ENCODE measurements at places on chromosomes 3 and 15.

DNA sequence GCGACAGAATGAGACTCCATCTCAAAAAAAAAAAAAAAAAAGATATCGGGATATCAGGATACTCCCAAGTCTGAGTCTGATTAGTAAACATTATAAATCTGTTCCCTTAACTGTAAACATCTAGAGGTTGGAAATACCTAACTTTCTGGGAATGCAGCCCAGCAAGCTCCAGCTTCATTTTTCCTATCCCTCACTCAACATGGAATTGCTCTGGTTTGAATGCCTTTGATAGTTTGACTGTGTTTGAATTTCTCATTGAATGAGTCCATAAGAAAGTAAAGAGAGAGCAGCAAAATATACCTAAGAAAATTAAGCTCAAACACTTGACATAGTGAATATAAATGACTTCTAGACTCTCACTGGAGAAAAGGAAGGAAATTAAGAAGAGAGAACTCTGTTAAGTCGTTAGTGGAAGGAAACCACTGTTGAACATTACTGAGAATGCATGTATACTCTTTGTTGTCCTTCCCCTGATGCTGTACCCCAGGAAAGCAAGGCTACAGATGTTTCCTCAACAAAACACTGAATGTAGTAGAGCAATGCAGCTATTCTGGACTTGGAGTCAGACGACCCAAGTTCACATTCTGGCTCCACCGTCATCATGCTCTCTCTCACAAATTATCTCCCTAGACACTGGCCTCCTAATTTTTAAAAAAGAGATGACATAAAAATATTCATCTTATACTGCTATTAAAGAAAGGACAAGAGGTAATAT is 62.4 kb downstream of the CD200 start:
- DNase-seq: no peak

DNA sequence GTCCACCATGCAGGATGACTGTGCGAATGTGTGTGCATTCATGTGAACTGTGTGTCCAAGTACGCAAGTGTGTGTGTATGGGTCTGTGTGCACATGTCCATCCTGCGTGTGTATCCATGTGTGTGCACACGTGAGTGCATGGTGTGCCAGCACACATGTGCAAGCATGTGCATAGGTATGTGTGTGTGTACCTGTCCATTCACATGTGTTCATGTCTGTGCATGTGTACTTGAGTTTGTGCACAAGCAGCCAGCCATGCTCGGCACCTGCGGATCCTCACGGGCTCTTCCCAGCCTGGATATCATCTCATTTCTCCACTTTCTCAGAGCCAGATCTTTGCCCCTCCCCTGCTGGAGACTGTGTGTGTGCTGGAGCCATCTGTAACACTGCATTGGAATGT is 18.7 kb upstream of the PLXNA1 start:
- no peak for DNase-seq

GRCh38 chr15:32028921-32029320 is 1.4 kb upstream of the CHRNA7 start:
- DNase-seq: no peak

GRCh38 chr3:134751831-134752230 is 43.2 kb upstream of the EPHB1 start:
- DNase-seq: no peak

- DNase-seq: no peak
These were observed 1249.8 kb downstream of the ROBO1 start for GRCh38 chr3:78517965-78518364.

DNA sequence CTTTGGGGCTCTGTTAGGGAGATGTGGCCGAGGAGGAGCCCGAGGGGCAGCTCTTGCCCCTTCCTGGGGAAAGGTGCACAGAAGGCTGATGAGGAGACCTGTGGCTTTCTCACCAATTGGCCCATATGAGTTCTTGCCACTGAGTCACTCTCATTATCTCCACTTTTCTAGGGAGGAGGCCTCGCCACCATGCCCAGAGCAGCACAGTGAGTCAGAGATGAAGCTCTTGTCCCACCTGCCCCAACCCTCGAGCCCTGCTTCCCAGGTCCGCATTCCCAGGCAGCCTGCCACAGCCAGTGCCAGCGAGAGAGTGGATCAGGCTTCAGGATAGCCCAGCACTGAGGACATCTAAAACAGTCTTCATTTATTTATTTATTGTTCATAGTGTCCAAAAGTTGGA is 53.5 kb downstream of the AMOTL2 start:
- no peak for DNase-seq

GRCh38 chr3:10344147-10344943 is 23.4 kb upstream of the SEC13 start:
- no peak for DNase-seq

GRCh38 chr3:40465111-40465407 is 7.9 kb downstream of the RPL14 start:
- no peak for DNase-seq

- no peak for DNase-seq
These were observed 725 bp upstream of the SCAMP2 start for GRCh38 chr15:74873756-74874424.

DNA sequence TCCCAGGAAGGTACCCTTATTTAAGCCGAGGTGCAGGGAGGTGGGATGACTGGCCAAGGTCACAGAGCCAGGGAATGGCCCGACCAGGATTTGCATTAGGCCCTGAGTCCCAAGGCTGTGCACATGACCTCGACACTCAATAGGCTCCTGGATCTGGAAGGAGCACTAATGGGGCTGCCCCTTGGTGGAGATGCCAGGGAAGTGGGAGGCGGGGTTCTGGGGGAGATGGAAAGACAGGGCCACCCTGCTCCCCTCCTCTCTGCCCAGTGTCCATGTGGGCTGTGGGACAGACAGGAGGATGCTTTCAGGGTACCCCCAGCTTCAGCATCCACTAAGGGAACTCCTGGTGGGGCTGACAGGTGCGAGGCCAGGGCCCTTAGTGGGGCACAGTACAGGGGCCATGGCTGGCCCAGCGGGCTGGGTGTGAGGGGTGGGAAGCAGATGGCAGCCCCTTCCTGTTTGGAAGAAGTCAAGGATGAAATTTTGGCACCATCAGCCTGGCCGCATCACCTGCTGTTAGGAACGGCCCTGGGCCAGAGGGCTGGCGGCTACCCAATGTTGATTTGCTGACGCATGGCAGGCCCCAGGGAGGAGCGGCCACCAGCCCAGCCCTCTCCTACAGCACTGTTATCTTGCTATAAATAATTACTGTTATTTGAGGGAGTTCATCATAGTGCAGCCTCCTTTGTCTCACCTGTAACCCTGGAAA is 37.3 kb downstream of the ATP2B2 start:
- no peak for DNase-seq

DNA sequence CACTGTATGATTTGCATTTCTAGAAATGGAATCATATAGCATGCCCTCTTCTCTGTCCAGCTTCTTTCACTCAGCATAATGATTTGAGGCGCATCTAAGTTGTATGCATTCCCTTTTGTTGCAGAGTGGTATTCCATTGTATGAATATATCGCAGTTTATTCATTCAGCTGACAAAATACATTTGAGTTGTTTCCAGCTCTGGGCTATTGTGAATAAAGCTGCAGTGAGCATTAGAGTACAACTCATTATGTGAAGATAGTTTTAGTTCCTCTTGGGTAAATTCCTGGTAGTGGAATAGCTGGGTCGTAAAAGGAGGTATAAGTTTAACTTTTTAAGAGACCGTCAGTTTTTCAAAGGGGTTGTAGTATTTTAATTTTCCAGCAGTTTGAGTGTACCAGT is 38.5 kb upstream of the POLR2M start:
- DNase-seq: no peak

DNA sequence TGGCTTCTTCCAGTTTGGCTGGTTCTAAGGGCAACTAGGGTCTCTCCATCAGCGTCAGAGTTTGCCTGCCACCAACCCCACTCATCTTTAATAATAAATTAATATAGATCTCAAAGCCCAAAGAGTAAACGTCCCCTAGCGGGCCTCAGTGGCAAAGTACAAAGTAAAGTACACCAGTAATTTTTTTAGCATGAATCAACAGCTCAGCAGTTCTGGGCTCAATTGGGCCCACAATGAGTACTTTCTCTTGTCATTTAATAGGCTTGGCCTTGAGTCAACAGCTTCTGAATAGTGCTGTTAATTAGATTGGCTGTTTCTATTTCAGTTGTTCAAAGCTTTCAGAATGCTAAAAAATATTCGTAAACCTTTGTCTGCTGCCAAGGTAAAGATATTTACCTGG is 89.0 kb upstream of the PFN2 start:
- peak; percentile 82 for DNase-seq

DNA sequence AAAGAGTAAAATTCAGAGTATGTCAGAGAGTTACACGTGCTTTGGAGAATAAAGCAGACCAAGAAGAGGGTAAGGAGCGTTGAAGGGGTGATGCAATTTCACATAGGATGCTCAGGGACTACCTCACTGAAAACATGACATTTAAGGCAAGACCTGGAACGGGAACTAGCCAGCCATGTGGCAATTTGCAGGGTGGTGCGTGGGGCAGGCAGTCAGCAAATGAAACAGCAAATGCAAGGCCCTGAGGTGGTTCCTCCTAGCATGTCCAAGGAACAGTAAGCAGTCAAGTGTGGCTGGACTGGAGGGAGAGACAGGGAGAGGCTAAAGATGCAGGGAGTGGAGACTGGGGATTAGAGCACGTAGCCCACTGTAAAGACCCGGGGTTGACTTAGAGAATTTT is 146.1 kb upstream of the LPP start:
- no peak for DNase-seq

GRCh38 chr3:128679338-128679737 is 28.7 kb upstream of the RPN1 start:
- DNase-seq: no peak

DNA sequence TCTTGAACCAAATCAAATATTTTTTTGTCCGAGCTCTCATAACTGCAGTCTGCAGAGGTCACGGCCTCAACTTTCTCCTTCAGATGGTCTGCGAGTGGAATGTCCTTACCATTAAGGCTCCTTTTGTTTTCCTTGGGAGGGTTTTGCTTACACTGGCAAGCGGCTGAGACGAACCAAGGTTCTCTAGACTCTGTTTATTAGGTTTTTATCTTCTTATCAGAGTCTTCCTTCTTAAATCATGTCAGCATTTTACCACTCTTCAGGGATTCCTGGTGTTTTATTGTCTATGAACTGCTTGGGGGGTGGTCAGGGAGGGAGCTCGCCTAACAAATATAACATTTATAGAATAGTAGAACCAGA is 773.7 kb upstream of the NR2F2 start:
- DNase-seq: no peak

DNA sequence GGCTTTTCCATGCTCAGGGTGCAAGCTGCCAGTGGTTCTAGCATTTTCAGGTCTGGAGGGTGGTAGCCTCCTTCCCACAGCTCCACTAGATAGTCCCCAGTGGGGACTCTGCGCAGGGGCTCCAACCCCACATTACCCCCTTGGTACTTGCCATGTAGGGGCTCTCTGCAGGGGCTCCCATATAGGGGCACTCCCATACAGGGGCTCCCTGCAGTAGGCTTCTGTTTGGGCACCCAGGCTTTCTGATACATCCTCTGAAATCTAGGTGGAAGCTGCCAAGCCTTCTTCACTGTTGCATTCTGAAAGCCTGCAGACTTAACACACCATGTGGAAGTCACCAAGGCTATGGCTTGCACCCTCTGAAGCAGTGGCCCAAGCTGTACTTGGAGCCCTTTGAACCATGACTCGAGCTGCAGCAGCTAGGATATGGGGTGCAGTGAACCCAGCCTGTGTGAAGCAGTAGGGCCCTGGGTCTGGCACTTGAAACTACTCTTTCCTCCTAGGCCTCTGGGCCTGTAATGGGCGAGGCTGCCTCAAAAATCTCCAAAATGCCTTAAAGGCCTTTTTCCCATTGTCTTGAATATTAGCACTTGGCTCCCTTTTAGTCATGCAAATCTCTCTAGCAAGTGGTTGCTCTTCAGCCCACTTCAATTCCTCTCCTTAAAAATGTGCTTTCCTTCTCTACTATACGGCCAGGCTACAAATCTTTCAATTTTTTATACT is 96.4 kb downstream of the TPRA1 start:
- no peak for DNase-seq

DNA sequence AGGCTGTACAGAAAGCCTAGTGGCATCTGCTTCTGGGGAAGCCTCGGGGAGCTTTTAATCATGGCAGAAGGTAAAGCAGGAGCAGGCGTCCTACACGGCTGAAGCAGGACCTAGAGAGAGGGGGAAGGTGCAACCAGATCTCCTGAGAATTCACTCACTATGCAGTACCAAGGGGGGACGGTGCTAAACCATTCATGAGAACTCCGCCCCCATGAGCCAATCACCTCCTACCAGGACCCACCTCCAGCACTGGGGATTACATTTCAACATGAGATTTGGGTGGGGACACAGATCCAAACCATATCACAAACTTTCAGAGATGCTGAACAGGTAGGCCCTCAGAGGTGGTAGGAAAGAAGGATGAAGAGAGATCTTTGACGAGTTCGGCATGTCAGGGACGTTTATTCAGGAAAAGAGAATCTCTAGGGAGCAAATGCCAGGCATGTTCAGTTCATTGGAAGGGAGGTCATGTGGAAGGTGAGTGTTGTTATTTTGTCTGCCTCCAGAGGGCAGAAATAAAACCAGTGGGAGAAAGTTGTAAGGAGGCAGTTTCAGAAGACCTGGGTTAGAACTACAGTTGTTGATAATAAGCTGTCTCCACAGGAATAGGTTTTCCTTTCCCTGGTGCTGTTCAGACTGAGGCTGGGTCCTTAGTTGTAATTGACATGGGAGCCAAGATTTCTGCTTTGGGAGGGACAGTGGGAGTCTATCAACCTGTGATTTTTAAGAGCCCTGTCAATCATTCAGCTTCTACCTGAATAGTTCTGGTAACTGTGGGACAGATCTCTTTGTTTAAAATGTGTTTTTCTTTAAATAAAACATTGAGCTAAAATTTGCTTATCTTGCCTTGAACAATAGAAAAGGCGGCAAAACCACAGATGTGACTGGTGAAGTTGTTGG is 4.3 kb upstream of the FNDC3B start:
- no peak for DNase-seq

- peak; percentile 60 for DNase-seq
These were observed 950.7 kb upstream of the CFAP20DC start for GRCh38 chr3:60000311-60001105.

- no peak for DNase-seq
These were observed 263.2 kb downstream of the NLGN1 start for GRCh38 chr3:173660645-173661299.

GRCh38 chr3:8413337-8413926 is 88.2 kb upstream of the LMCD1 start:
- DNase-seq: no peak
